Glutamatergic neuron (in vitro differentiated cells): ENCODE measurements at places on chromosomes 7 and 10. TPM values are rescaled to one million over a fixed set of nuclear protein-coding genes. Genes with fewer than 3 reads are reported as not detected.

- DNase-seq, result no peak
Observed at GRCh38 chr7:14418633-14419032, 429.2 kb upstream of the ETV1 start.

DNA sequence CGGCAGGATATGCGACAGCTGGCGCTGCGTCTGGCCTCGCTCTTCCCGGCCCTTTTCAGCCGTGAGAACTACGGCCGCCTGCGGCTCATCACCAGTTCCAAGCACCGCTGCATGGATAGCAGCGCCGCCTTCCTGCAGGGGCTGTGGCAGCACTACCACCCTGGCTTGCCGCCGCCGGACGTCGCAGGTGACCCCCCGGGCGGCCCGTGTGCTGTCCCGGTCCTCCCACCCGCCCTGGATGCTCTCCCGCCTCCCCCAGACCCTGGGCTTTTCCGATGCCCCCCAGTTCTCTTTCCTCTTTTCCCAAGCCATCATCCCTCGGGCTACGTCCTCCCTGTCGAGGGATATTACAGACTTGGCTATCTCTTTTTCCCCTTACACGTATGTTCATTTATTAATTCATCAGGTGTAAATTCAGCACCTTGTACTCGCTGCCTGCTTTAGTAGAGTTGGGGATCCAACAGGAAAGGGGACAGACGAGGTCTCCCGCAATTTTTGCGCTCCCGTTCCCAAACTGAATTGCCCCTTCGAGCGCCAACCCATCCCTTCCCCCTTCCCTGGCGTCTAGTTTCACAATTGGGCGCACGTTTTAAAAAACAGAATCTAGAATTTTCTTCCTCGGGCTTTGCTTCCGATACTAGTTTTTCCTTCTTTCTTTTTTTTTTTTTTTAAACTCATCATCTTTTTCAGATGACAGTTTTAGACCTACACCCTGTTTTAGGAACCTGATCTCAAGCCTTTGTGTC lies 846 bp downstream of the MINPP1 start:
- peak; percentile 75 for DNase-seq

DNA sequence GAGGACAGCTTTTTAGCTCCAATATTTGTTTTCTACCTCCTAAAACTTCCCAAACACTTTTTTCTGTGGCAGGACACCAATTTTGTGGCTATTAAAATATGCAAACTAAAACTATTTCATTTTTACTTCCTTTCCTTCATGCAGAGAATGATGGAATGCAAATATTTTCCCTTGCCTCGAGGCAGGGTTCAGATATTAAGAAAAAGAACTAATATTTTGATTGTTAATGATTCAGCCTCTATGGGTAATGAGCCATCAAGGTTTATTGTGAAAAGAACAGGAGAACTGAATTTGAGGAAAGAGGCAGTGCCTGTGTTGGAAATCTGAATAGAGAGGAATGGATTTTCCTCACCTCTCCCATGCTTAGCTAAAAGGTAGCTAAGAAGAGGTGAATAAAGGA lies 43.1 kb upstream of the CASD1 start:
- DNase-seq, result no peak

DNA sequence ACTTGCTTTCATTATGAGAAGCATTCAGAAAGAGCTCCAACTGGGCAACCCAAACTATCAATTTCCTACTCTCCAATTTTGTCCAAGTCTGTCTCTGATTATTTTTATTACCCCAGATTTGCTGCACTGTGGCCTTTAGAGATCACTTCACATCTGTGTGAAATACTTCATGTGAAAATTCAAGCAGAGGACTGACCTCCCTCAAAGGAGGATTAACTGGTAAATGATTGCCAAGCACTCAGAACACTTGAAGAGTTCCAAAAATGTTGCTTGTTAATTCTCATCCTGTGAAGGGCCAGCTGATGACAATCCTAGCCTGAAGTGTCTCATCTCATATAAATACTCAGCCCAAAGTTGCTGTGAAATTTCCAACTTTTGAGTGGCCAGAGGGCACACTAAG lies 182.8 kb upstream of the DGKB start:
- DNase-seq, result no peak

TMEM270 gene
- total RNA-seq, result not detected

RAB18 gene
- total RNA-seq, result 166 TPM

DNA sequence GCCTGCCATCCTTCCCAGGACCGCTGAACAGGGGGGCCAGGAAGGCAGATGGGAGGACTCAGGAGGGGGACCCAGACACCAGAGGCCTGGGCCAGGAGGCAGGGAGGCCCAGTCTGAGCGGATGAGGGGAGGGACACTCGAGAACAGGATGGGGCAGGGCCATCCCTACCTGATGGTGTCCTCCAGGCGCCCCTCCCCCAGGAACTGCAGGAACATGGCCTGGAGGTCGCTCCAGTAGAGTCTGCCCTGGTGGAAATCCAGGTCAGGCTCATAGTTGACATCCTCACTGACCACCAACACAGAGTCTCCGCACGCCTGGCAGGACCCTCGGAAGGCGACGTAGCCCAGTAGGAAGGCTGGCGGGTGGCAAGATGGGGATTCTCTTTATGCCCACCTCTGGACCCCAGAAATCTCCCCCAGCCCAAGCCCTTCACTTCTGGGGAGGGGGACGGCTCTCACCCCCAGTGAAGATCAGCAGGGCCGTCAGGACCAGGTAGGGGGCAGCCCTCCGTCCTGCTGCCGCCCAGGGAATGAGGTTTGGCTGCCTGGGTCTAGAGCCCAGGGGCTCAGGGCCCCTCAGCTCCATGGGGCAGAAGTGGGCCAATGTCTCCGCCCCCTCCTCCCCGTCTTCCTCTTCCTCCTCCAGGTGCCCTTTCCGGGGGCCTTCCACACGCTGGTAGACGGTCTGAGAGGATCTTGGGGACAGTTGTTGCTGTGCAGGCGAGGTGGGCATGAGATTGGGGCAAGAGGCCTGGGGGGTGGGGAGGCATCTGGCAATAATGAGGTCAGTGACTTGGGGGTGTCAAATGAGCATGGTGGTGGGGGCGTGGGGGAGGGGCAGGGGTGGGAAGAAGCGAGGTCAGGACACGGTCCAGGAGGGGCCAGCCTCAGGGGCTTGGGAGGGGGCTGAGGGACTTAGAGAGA lies 573 bp downstream of the TFR2 start:
- DNase-seq, result no peak

SPDYE9 gene
- 0.25 TPM for total RNA-seq

DNA sequence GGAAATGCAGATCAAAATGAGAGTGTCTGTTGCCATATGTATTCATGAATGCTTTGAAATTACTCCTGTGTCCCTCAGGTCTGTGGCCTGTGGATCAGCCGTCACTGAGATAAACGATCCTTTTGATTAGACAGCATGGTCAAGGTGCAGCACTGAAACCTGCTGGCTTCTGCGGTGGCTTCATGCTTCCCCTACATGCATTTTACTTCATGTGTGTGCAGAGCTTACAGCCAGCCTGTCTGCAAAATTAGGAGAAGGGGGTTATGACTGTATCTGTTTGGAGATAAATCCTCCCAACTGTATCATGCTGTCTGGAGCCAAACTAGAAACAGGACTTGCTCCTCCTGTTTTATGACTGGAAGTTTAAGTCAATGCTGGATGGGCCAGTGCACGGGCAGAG lies 71.0 kb upstream of the PLPP4 start:
- no peak for DNase-seq
